NCI-H82 (cell line): ENCODE measurements at places on chromosomes 11 and 22.

- no peak for DNase-seq
Observed at GRCh38 chr11:75272391-75272790, 31.8 kb downstream of the TPBGL start.

DNA sequence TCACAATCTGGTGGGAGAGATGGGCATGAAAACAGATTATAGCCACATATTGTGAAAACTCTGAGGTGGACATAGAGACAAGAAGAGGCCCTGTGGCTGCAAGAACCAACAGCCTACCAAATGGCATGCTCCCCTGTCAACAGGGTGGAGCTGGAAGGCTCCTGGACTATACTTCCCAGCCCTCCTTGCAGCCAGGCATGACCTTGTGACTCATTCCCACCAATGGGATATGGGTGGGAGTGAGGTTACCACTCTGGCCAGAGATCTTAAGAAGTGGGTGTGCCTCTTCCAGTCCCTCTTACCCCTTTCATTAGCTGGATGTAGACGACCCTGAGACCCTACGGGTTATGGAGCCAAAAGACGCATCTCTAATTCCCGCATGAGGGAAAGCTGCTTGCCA is 126.4 kb upstream of the ZBED5 start:
- DNase-seq, result peak; percentile 27

- no peak for DNase-seq
Observed at GRCh38 chr11:94002226-94002625, 18.9 kb upstream of the HEPHL1 start.

GRCh38 chr11:5564259-5565019 is 16.1 kb upstream of the OR52H1 start:
- DNase-seq, result no peak

DNA sequence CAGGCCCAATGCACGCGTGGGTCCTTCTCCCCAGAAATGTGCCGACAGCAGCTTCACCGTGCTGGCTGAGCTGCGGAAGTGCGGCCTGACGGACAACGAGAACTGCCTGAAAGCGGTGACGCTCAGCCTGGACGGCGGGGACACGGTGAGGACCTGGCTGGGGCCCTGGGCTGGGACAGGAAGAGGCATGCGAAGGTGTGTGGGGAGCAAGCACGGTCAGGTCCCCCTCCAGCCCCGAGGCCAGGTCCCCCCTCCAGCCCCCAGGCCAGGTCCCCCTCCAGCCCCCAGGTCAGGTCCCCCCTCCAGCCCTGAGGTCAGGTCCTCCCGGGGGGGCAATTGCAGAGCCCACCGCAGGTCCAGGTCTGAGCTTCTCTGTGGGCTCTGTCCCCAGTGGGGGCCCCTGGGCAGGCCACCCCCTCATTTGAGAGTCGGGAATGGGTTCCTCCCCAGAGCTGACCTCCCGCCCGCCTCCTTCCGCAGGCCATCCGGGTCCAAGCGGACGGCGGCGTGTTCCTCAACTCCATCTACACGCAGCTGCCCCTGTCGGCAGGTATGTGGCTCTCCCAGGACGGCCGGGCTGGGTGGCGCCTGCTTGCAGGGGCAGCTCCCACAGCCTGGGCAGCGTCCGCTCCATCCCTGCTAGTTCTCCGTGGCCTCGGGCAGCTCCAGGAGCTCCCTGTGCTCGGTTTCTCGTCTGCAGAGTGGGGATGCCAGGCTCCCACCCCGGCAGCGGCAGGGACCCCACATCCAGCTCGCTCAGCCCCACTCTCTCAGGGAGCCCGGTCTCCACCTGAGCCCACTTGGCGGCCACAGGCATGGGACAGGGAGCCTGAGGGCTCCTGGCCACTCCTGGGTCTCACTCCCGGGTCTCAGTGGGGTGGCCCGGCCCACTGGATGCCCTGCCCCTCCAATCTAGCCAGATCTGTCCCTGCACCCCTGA is 7.9 kb downstream of the MUC5B start:
- no peak for DNase-seq

DNA sequence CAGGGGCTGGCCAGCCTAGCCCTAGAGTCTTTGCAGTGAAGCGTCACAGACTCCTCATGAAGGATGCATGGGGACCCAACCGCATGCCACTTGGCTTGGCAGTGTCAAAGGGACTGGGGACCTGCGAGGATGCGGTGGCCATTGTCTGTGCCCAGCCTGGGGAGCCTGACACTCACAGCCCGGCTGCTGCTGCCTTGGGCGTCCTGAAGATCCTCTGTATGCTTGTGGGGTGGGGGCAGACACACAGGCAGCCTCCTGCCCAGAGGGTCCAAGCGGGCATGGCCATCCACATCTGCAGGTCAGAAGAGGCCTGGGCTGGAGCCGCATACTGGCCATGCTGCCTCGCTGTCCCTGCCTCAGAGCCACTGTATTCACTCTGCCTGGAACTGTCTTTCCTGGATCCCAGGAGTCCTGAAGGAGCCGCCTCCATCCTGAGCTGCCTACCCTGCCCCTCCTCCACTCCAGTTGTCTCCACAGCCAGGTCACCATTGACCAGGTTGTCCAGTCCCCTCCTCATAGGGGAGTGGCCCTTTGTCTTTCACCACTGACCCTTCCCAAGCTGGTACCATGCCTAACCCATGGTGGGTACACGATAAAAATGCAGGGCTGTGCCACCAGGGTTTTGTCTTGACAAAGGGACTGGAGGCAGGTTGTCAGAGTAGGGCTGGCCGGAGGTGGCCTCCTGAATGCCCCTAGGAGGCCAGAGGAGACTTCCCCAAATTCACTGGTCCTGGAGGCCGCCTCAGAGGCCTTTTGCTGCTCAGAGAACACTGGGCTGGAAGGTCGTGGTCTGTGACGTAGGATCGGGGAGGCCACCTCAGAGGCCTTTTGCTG is 107.0 kb downstream of the KCNQ1OT1 start:
- DNase-seq, result no peak

GRCh38 chr11:110160016-110160415 is 66.8 kb downstream of the ZC3H12C start:
- DNase-seq, result no peak

GRCh38 chr11:113016905-113017304 is 55.7 kb downstream of the NCAM1 start:
- no peak for DNase-seq

- DNase-seq, result no peak
Observed at GRCh38 chr11:92101920-92102319, 122.7 kb upstream of the FAT3 start.

DNA sequence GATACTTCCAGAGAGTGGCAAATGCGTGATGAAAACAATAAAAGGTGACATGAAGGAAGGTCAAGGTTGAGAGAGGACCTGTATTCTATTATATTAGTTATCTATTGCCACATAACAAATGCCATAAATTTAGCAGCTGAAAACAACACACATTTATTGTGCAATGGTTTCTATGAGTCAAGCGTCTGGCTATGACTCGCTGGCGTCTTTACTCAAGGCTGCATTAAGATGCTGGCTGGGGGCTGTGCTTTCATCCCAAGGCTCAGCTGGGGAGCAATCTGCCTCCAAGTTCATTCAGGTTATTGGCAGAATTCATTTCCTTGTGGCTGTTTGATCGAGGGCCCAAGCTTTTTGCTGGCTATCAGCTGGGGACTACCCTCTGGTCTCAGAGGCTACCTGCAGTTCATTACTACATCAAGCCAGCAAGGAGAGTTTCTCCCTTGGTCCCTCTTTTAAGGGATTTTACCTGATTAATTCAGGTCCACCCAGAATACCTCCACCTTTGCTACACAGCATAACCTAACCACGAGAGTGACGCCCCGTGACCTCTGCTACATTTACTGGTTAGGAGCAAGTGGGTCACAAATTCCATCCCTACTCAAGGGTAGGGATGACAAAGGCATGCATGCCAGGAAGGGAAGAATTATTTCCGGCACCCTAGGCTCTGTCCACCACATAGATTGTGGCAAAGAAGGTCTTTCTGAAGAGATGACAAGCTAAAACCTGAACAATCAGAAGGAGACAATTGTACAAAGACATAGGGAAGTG is 549.1 kb downstream of the MN1 start:
- no peak for DNase-seq

DNA sequence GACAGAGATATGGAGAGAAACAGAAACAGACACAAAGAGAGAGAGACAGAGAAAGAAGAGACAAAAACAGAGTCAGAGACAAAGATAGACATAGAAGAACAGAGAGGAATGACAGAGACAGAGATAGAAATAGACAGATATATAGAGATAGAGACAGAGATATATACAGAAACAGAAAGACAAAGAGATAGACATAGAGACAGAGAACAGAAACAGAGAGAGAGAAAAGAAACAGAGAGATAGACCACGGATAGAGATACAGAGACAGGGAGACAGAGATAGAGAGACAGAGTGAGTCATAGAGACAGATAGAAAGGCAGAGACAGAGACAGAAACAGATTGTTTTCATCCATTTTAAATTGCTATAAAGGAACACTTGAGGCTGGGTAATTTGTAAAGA is 12.3 kb upstream of the MPEG1 start:
- DNase-seq, result no peak

DNA sequence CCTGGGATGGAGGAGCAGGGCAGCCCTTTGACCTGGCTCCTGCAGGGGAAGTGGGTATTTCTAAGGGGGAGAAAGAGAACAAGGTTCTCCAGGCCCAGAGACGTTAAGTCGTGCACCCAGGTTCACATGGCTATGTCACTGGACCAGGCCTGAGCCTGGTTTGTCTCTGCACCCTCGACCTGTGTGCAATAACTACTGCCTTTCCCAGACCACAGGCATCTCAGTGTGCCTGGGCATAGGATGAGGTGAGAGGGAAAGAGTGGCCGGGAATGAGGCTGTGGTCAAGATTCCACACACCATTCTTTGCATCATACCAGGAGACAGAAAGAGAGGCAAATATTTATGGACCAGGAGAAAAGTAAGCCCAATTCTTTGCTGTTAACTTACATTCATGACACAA is 66.8 kb downstream of the PRR5L start:
- DNase-seq, result no peak
